ENCODE measurements at places on chromosomes 3 and 15.
A peak's percentile ranks its signal among the peaks of the same experiment; 100 is the strongest.

DNA sequence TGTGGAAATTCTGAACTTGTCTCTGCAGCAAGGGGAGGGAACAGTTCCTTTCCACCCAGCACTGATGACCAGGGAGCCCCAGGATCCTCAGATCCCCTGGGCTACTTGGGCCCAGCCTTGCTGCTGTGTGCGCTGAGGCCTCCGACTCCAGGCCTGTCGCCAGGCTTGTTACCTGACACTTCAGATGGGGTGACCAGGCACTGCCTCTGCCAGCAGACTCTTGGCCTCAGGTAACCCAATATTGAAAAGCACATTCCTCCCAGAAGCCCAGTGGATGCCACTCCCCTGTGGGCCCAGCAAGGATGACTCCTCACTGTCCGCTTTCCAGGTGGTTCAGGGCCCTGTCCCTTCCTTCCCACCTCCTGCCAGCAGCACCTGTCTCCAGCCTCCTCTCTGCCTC is 3.5 kb upstream of the PLA2G4E start:
- DNase-seq, result no peak

DNA sequence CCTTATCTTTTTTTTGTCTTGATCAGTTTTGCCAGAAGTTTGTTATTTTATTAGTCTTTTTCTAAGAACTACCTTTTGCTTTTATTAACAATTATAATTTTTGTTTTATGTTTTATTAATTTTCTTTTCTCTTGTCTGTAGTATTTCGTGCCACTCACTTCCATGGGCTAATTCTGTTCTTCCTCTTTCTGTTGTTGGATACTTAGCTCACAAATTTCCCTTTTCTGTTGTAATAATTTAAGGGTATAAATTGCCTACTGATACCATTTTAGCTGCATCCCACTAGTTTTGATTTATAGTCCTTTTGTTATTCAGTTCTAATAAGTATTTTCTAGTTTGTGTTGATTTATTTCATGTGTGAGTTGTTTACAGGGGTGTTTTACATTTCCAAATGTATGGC is 48.6 kb downstream of the SNRK start:
- no peak for DNase-seq

- no peak for DNase-seq
These were observed 8.0 kb downstream of the CSPG4 start for GRCh38 chr15:75704618-75705017.

DNA sequence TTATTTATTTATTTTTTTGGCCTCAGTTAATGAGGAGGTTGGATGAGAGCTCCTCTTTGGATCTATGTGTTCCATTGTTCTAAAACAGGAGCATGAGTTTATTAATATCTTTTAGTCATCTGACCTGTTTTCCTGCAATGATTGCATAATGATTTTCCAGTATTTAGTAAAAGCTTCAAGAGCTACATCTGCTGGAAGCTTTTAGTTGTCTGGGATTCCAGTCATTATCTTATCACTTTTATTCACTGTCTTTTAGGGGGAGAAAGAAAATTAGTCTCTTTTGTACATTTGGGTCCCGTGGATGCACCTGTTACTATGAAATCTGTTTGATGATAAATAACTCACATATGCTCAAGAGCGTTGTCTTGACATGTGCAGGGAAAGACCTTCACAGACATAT is 1270.0 kb downstream of the ROBO1 start:
- DNase-seq, result no peak

DNA sequence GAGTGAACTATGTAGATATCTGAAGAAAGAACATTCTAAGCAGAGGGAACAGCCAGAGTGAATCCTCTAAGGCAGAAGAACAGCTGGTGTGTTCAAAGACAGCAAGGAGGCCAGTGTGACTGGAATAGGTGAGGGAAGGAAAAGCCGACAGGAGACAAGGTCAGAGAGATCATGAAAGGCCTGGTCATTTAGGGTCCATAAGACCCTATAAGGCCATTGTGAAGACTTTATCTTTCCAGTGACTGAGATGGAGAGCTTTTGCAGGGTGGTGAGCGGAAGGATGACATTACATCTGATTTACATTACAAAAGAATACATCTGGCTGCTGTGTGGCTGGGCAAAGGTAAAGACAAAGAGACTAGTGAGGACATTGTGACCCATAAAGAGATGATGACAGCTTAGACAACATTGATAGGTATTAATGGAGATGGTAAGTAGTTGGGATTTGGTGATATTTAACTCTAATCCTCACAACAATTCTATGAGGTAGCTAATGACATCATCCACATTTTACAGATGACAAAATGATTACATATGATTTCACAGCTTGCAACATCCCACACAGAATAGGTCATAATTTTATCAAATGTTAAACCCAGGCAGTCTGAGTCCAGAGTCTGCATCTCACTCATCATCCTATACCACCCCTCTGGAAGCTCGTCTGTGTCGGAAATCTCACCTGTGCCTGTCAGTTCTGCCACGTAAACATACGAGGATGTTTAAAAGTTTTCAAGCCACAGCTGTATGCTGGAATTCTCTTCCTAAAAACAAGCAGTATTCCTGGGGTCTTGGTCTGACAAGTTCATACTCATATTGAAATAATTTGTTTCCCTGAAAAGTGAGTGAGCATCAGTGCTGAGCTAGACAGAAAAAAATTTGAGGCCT is 70.2 kb upstream of the PIK3R4 start:
- DNase-seq, result no peak

GRCh38 chr3:184357248-184358123 is 3.9 kb downstream of the CLCN2 start:
- DNase-seq, result no peak

DNA sequence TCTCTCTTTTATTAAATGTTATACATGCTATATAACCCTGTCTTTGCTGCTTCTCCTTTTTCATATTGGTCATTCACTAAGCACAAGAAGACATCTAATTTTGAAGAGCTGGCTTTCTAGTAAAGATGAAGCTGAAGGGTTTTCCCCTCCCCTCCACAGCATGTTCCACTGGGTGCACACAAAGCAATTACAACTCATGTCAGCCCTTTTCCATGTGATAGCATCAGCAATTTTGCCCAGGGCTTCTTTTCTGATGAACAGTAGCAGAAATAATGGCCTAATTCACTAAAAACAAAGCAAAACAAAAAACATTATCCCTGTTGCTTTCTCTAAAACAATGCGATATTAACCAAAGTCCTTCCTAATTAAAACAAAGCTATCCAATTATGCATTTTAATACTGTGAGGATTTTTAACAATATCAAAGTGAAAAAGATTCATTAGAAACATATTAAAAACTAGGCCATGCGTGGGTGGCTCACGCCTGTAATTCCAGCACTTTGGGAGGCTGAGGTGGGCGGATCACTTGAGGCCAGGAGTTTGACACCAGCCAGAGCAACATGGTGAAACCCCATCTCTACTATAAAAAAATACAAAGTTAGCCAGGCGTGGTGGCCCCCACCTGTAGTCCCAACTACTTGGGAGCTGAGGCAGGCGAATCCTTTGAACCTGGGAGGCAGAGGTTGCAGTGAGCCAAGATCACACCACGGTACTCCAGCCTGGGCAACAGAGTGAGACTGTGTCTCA is 12.2 kb upstream of the PIK3R4 start:
- no peak for DNase-seq

GRCh38 chr3:13229273-13229949 is 156.2 kb upstream of the IQSEC1 start:
- peak; percentile 31 for DNase-seq

- no peak for DNase-seq
These were observed 196.7 kb downstream of the PLCH1 start for GRCh38 chr3:155548195-155548594.

- DNase-seq, result no peak
These were observed 69.9 kb downstream of the LRIG1 start for GRCh38 chr3:66430876-66431275.

DNA sequence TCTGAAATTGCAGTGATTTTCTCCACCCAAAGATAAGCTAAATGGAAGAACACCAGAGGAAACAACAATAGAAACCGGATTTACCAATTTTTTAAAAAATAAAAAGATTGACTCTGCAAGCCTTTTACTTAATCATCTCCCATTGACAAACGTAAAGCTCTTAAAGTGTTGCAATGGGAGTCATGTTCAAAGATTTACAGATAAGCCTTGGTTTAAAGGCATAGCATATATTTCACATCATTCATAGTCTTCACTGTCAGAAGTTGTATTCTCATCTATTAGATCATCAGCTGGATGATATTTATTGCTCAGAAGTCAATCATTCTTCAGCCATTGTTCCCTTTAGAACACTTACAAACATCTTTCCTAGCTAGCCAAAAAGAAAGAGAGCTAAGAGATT is 397.6 kb downstream of the GBE1 start:
- no peak for DNase-seq

DNA sequence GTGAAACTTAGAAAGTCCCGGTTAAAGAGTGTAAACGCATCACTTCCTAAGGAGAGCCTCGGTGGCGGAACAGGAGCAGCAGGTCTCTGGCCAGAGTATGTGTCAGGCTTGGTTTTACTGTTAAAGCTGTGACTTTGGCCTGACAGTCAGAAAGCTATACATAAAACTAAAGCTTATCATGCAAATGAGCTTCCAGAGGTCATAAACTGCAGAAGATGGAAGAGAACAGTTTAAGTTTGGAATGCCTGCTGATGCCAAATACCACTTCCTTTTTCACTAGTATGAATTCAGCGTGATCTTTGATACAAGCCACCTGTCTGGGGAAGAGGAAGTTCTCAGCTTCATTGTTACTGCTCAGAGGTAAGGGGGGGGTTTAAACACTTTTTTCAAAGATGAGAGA is 125.1 kb upstream of the CTDSPL start:
- DNase-seq, result no peak

- DNase-seq, result no peak
These were observed 143.4 kb upstream of the NR2E3 start for GRCh38 chr15:71666763-71667620.
